ENCODE measurements at places on chromosomes 2 and 18.

DNA sequence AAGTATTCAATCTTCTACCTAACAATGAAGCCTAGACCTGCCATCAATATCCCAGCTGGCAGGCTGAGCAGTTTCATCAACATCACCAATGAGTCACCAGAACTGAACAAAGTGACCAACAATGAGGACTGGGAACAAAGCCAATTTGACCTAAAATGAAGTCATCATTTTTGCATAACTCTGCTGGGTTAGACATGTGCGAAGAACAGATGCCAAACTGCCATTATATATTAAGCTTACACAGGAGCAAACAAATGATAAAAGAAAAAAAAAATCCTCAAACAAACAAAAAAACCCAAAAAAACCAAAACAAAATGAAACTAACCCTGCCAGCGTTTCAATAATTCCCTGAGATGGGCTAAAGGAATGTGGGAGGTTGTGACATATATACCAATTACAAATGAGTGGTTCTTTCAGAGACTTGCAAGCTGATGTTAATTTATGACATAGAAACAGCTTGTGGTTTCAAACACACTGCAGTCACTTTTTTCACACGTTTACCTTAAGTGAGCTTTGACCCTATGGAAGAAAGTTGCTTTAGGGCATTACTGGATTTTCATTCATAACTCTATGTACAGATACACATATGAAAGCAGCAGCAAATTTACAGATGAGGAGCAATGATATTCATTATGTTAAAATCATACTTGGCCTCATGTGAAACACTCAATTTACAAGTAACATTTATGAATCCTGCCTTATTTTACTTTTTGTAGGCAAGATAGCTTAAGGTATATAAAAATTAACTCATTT, 56.9 kb upstream of the CCDC141 start:
- no peak for DNase-seq

GRCh38 chr2:86284401-86284841, 53.0 kb downstream of the REEP1 start:
- DNase-seq, result no peak

GRCh38 chr2:55585451-55586080, 31.9 kb downstream of the PPP4R3B start:
- no peak for DNase-seq

DNA sequence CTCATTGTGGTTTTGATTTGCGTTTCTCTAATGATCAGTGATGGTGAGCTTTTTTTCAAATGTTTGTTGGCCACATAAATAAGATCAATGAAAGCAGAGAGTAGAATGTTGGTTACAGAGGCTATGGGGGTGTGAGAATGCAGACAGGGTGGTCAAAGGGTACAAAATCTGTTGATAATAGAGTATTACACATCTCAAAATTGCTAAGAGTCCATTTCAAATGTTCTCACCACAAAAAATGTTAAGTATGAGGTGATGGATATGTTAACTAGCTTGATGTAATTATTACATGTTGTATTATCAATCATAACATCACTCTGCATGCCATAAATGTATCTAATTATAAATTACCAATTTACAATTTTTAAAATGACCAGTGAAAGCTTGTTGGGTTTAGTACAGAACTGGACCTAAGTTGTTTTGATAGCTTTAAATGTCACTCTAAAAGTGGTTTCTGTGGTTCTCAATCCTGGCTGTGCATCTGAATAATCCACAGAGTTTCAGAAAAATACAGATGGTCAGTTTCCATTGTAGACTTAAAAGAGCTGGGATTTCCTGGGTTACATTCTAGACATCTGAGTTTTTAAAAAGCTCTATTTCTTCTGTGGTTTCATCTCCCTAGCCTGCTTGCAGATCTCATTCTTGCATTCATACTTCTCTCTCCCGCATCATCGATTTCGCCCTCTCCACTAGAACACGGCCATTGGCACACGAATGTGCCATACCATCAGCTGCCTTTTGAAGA, 286.0 kb upstream of the LYPD1 start:
- DNase-seq, result no peak

DNA sequence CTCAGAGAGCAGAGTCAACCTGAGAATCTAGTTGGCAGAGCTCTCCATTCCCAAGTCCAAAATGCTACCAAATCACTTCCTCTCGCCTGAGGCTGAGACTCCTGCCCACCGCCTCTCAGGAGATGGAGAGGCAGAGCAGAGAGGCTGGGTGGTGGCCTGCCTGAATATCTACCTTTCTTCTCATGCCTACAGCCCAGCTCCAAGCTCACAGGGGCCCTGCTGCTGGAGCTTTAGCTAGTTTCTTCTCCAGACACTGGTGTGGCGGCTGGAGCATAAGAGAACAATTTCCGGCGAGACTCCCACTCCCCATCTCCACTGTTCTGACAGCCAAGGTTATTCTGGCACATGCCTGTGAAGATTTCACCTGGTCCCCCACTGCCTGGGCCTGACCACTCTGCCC, 8.1 kb upstream of the CYP26B1 start:
- no peak for DNase-seq

DNA sequence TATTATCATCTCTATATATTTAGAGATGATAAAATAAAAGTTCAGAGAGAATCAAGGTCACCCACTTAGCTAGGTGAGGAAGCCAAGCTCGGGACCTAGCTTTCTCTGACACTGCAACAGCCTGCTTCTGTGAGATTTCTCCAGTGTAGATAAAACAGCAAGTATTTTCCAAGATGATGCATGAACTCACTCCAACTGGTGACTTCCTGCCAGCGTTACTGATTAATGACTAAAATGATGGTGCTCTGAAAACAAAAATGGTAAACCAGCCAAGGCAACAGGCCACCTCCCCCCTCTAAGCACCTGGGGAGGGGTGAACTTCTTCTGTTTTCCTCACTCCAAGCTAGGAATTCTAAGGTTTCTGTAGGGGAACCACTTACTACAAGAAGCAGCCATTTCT, 510.2 kb upstream of the ID2 start:
- DNase-seq, result no peak

- DNase-seq, result no peak
Observed at GRCh38 chr2:30611583-30611982, 164.5 kb downstream of the LCLAT1 start.

DNA sequence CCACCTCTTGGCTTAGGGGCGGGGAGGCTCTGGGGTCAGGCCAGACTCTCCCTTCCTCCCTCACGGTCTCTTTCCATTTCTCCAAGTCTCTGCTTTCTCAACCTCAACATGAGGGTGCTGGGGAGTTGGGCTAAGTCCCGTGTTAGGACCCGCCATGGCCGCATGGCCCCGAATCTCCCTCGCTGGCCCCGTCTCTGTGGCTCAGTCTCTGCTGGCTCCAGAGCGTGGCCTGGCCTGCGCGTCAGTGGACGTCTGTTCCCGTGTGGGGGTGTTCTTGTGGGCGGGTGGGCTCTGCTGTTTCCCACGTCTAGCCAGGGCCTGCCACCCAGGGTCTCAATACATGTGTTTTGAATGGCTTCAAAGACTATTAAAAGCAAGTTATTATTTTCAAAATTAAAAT, 12.4 kb downstream of the ALLC start:
- no peak for DNase-seq

DNA sequence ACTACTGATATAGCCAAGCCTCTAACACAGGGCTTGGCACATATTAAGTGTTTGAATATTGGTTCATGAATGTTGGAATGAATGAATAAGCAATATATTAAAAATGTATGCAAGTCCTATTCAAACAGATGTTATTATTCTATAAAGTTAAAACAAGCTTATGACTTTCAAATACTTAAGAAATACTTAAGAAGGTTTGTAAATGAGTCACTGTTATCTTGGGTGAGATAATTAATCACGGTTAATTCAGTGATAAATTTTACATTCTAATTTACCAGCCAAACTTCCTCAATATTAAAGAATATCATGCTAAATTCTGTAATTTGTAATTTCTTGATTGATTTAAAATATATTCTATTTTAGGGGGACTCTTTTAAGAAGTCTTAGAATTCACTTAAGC, 74.8 kb downstream of the RBMS1 start:
- DNase-seq, result no peak

GRCh38 chr2:184369307-184369706, 229.0 kb upstream of the ZNF804A start:
- DNase-seq, result no peak

GRCh38 chr2:60214626-60214875, 338.9 kb downstream of the BCL11A start:
- no peak for DNase-seq

- no peak for DNase-seq
Observed at GRCh38 chr2:201806442-201807170, at the start of gene CDK15. Gene CDK15, plus strand, starts transcription at chr2:201806537. Its CDS starts 128 bp downstream, at chr2:201806665.

GRCh38 chr18:46408334-46408987, 248.6 kb downstream of the LOXHD1 start:
- no peak for DNase-seq

GRCh38 chr2:160034396-160034795, 28.0 kb downstream of the PLA2R1 start:
- DNase-seq, result no peak

DNA sequence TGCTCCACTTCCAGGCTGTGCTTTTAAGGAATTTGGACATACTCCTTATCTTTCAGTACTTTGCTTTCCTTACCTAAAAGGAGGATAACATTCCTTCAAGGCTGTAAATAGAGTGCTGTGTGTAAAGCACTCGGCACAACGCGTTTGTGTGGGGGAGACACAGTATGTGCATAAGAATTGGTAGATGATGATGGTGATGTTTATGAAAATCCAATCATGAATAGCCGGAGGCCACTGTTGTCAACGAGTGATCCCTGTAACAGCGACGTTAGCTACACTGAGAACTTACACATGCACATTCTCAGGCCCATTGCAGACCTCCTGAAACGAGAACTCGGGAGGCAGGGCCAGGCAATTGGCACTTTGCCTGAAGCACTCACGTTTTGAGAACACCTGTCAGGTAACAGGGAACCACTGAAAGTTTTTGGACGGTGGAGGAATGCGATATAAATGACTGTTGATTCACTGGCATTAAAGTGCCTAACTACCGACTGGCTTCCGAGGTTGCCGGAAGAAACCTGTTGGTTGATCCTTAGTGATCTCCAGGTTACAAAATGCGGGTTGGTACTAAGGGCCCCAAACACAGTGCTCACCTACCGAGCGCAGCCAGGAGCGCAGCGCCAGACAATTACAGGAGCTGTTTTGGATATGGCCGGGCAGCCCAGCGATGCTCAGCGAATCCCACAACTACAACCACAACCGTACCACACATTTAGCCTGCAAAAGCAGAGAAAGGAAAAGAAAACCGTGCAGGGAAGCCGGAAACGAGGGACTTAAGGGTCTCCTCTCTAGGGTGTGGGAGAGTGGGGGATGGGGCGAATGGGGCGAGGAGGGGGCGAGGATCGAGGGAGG, 1.0 kb upstream of the MAP4K4 start:
- DNase-seq, result no peak

DNA sequence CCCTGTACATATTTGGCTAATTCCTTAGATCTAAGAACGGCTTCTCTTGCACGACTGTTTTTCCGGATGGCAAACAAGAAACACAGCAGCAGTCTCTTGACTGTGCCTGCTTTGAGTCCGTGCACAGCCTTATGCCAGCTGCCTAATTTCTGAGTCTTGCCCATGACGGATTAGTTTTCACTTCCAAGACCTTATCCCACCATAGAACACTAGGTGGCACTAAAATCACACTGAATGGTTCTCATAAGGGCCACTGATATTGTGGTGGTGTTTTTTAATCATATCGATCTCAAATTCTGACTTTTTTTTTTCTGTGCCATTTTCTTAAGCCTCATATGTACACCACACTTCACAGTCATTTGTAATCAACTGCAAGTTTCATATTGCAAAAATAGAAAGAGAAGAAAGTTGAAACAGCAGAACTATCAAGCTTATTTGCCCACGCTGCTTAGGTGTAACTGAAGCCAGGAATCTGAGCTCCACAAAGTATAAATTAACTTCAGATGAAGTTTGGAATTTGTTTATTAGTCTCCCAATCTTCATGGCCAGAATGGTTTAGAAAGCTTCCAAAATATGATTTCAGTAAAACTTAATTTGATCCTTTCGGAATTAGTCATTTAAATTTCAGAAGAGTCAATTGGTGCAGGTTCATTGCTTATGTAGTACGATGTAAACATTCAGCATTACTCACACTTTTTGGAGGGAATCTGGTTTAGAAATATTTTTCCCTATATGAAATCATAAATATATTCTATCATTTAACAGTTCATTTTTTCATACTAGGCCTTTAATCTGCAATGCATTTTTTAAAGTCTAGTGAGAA, 45.5 kb upstream of the SCN7A start:
- DNase-seq, result no peak

DNA sequence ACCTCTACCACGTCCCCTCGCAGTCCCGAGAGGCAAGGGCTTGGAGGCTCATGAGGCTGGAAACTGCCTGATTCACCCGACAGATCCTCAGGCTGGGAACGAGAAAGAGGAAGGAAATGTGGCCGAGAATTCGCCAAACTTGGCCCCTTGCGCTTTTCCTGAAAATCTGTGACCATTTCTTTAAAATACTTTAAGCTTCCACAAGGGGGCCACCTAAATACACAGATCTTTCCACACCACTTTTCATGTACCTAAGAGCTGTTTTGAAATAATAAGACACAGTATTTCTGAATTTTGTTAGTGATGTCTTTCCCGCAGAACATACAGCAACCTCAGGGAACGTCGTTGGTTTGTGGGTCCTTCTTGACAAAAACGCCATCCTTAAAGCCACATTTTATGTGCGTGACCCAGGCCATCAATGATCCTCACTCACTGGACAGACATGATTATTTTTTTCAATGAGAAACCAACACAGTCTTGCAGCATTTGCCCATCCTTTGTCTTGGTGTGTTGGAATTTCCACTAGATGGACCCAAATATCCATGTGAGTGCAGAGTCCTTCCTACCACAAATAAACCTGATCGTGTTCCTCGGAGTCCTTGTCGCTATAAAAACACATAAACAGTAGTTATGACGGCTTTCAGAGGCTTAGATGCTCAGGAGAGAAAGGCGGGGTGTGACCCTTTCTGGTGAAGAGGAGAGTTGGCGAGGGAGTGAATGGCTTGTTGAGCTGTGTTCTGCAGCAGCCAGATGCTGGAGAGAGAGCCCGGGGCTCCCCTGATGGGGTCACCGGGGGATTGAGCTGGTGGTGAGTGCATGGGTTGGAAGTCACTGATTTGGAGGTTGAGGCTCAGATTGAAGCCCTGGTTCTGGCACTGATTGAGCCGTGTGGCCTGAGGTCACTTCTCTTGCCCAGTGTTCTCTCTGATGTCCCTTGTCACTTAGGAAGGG, 25.0 kb downstream of the DCDC2C start:
- DNase-seq, result no peak

GRCh38 chr2:191950132-191950874, 103.4 kb upstream of the CAVIN2 start:
- no peak for DNase-seq

DNA sequence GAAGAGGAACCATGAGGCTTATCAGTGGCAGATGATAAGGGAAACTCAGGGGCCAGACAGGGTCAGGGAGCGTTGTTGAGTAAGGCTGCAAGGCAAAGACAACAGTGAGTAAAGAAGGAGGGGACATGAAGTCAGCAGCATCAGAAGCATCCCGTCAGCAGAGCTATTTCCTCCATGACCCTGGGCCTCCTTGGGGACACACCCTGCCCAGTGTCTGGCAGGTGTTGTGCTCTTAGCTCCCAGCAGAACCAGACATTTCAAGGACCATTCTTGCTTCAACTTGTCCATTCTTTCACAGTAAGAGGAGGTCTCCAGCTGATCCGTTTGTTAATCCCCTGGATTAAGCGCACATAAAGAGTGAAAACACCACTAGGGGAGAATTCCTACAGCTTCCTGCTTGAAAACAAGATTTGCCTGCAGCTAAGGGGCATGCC, 88.7 kb upstream of the MEIS1 start:
- no peak for DNase-seq
